ENCODE measurements at places on chromosomes 1 and 21.

DNA sequence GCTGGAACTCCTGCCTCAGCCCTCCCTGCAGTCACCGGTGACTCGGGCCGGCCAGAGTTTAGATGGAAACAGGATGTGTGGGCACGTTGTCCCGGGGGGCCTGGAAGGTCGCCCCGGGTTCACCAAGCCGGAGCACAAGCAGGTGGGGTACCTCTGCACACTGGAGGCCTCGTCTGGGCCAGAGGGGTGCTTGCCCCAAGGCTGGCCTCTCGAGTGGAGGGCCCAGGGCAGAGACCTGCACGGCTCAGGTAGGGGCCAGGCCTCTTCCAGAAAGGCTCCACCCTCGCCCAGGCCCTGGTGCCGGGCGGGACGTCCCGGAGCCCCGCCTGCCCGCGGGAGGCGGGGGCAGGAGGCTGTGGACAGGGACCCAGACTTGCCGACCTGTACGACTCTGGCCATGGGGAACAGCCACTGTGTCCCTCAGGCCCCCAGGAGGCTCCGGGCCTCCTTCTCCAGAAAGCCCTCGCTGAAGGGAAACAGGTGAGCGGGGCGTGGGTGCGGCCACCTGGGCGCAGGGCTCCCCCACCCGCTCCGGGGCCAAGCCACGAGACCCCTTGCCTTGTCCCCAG, at the start of gene PLEKHN1:
Gene PLEKHN1 (plus strand): TSS at position 348 of the 569 bp plus-strand sequence. CDS start 50 bp downstream, at position 398.
- DNase-seq = no peak

DNA sequence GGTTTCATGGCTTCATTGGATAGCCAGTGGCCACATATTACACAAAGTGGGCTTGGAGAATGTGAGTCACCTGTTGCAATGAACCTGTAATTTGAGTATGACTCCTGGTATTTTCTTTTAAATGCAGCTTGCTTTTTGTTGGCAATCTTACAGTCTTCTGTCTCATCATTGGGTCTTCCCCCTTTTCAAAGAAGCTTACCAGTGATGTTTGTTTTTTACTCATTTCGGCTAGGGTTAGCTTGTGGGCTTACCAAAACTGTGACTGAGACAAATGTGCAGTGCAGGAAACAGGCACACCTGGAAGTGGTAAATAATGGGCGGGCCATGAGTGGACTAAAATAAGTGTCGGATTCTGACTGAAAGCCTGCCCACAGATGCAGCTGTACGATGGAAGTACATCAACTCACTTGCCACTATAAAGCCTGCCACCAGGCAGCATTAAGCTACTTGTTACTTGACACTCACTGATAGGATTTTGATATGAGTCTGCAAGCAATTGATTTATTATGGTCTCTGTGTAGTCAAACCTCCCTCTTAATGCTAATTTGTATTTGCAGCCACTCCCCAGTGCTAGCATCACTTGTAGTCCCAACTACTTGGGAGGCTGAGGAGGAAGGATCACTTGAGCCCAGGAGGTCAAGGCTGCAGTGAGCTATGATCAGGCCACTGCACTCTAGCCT, 4.2 kb downstream of the HHAT start:
- no peak for DNase-seq

DNA sequence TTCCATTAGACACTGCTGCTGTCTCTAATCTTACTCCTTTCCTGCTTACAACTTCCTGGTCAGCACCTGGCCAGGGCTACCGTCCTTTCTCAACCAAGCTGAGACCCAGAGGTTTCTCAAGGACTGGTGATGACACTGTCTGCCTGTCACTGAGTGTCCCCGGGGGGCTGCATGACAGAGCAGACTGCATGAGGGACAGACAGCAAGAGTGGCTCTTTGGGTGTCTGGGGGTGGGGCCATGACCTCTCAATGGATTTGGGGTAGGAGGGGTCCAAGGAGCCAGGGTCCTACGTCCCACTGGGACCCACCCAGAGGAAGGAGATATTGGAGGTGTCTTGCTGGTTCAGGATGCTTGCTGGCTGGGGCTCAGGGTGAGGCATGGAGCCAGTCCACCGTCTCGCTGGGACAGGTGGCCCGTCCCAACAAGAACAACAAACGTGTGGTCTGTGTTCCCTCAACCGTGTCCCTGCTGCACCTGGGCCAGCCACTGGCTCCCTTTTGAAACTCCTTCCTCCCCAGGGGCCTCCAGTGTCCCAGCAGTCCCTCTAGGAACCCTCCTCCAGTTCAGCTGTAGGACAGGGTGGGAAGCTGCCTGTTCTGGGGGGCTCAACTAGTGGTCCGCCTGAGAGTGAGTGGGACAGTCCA, 344.6 kb upstream of the AJAP1 start:
- DNase-seq = no peak

- peak; percentile 50 for DNase-seq
Measured at GRCh38 chr1:212981571-212982328, 31.4 kb downstream of the VASH2 start.

- DNase-seq = no peak
Measured at GRCh38 chr1:220572416-220572815, 44.5 kb downstream of the MARK1 start.

- no peak for DNase-seq
Measured at GRCh38 chr21:31023680-31024079, 14.6 kb downstream of the KRTAP19-8 start.

DNA sequence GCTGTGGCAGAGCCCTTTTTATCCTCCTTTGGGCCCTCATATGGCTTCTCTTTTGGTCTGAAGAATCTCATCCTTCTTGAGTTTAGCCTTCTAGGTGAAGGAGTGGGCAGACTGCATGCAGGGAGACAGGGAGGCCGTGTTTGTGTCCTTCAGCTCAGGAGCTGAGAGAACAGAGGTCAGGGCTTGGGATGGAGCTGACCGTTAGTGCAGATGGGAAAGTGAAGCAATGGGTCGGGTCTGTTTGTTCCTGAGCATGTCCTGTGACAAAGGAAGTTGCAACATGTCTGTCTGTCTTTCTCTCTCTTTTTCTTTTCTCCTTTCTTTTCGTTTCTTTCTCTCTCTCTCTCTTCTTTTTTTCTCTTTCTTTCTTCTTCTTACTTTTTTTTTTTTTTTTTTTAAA, 14.9 kb downstream of the MAPKAPK2 start:
- no peak for DNase-seq
